ENCODE measurements at places on chromosomes 12 and 14. TPM values are rescaled to one million over a fixed set of nuclear protein-coding genes. Genes with fewer than 3 reads are reported as not detected.

DNA sequence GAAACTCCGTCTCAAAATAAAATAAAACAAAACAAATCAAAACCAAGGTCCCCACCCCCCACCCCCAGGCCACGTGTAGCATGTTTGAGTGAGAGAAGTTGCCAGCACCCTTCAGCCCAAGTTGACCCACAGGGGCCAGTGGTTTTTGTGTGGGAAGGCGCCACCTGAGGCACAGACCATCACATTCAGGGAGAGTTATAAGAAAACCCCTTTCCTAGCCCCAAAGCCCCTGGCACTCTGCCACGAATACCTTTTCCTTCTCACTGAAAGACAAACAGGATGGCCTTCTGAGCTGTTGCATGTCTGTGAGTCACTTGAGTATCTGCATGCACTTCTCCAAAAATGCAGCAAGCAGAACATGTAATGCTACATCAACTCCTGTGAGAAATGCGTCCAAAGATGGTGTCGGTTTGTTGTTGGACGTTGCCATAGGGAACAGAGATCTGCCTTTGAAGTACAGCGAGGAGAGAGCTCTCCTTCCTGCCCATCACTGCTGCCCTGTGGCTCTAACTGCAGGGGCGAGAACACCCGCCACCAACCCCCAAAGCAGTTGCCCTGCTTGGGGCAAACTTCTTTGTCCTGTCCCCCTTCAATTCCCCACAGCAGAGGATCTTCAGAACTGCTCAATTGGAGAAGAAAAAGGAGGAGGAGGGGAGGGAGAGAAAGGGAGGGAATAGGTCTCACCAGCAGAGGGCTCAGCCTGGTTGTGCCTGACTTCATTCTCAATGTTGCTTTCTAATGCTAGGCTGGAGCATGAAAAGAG is 2.7 kb upstream of the TRAF3 start:
- DNase-seq: peak; percentile 69

Gene OVCH1
- total RNA-seq: not detected

DNA sequence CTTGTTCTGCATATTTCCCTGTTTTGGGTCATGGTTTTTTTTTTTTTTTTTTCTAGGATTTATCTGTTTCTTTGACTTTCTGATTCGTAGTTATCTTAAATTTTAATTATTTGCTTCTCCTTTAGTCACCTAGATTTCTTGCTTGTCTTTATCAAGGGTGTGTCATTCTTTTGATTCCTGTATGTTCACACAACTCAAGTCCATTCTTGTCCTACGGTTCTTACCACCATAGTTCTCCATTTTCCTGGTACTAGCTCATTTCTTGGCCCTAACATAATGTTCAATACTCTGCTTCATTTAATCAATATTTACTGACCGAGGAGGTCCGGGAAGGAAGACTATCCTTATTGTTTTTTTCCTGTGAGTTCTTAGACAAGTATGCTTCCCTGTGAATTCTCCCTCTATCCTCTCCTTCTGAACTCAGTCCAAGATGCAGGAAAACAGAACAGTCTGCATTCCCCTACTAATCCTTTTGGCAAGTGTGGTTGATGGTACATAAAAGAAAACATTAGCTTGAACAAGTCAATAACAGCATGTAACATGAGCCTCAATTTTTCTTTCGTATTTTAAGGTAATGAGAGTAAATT is 1346.4 kb upstream of the SEL1L start:
- DNase-seq: no peak

- no peak for DNase-seq
These were observed 218.5 kb upstream of the G2E3 start for GRCh38 chr14:30340495-30340894.

DNA sequence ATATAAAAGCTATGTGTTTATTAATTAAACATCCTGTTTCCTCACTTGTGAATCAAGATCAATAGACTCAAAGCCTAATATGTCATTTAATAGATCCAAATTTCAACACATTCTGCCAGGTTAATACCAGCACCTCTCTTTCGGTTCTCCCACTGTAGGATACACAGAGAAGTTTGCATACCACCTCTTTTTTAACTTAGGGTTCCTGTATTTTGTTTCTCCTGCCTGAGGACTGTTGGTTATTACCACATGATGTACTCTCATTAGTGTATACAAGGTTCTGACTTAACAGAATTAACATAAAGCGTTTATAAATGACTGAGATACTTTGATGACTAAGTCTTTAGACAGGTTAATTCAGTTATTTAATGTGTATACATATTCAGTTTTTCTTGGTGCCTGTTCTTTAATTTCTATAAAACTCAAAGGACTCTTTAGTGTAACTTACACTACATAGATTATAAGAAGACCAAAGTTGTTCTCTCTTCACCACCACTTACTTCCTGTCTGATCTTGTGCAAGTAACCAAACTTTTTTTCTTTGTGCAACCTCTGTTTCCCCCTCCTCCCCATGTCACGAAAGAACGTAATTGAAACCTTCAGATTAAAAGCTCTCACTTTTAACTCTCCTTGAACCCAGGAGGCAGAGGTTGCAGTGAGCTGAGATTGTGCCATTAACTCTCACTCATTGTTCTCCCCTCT is 89.8 kb upstream of the DNM1L start:
- DNase-seq: no peak

Gene COQ10A
- 14.7 TPM for total RNA-seq

- DNase-seq: no peak
These were observed 51.1 kb downstream of the CALM1 start for GRCh38 chr14:90447720-90448497.

Gene AKAP5
- 0.75 TPM for total RNA-seq

Gene NYNRIN
- 42.8 TPM for total RNA-seq

GRCh38 chr14:33073023-33073422 is 134.3 kb downstream of the NPAS3 start:
- no peak for DNase-seq

GRCh38 chr12:108757856-108758255 is 26.5 kb upstream of the CORO1C start:
- no peak for DNase-seq

Gene FAIM2
- total RNA-seq: 0.12 TPM

DNA sequence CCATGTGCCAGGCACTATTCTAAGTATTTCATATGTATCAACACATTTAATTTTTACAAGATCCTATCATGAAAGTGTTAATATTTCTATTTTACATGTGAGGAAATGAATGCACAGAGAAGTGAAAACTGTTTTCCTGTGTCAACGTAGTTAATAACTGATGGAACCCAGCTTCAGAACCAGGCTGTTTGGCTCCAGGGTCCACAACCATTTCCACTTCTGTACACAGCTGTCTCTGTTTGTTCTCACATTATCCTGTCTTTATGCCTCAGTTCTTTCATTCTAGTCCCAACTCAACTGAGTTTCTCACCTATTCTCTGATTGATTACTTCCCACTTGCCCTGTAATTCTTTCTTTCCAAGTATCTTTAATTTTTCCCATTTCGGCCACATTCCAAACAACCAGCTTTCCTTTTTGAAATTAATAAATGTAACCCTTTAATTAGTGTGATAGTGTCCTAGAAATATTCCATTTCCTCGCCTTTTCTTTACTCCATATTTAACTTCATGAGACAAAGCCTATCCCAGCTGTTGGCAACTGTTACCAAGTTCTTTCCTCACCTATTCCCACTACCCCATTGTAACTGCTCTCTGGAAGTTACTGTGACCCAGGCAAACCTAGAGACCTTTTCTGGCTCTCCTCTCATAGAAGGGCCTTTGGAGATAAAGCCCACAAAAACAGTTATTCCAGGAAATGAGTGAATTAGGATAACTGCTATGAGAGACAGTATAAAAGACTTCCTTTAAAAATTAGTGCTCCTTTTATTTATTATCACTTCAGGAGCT is 218.7 kb downstream of the RASSF9 start:
- DNase-seq: peak; percentile 10
